ENCODE measurements at places on chromosomes 2 and 18.

GRCh38 chr2:118047380-118047826 is 33.5 kb upstream of the CCDC93 start:
- peak; percentile 19 for DNase-seq

DNA sequence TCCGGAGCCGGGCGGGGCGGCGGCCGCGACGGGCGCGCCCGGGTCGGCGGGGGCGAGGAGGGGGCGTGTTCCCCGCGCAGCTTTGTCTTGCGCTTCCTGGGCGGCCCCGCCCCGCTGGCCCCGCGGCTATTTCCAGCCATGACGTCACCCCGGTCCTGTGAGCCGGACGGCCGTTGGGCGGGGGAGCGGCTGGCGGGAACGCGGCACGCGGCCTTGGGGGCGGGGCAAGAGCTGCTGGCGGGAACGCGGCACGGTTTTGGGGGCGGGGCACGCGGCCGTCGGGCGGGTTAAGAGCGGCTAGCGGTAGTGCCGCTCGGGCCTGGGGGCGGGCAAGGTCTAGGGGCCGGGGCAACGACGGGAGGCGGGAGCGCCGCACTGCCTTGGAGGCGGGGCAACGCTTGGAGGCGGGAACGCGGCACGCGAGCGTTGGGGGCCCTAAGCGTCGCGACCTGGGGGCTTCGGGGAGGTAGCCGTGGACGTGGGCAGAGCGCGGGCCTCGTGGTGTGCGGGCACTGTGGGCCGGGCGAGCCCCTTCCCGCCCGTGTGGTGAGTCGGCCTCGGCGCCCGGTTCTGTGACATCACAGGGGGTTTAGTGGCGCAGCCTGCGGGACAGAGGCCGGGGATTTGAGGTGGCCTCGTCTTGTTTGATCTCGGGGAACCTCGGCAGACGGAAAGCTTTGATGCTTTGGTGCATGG is 704 bp downstream of the KLF11 start:
- DNase-seq, result peak; percentile 78

DNA sequence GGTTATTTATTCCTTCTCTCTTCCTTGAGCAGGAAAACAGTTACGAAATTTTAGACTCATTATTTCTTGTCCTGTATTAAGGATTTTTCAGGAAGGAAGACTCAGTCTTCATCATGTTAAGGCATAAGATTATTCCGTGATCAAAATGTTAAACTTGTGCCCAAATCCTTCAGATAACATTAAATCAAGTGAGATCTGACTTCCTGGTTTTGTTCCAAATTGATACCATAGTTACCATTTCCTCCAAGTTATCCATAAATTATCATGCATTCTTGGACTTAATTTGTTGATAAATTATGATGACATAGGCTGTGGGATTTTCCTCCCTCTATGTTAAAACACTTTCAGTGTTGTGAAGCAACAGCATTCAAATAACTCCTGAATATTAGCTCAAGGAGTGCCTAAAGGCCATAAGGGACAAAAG is 31.9 kb downstream of the EFEMP1 start:
- no peak for DNase-seq

DNA sequence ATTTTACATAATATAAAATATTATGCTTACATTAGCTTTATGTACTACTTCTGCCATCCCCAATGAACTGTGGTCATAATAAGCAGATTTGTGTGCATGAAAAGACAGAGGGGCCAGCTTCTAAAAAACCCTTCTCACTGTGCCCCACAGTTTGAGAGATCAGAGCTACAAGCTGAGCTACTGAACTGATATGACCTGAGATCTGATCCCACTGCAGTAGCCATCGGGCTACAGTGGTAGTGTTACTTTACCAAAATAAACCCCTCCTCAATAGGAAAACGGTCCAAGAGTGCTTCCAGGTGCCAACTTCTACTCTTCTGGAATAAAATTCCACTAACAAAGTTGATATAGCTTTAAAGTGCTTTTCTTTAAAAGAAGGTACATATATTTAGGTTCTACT is 43.1 kb downstream of the IKZF2 start:
- DNase-seq, result no peak

GRCh38 chr2:14428056-14428455 is 204.5 kb upstream of the LRATD1 start:
- no peak for DNase-seq
